H9 (cell line): ENCODE measurements at places on chromosomes 6 and 20. TPM values are rescaled to one million over a fixed set of nuclear protein-coding genes. Genes with fewer than 3 reads are reported as not detected.

Gene SCP2D1
- total RNA-seq, result not detected in 2 replicates

Gene C20orf204
- total RNA-seq, result 1.3 and 2.2 TPM in 2 replicates

Gene RCAN2
- total RNA-seq, result 3.0 TPM in 2 replicates

Gene SCGN
- total RNA-seq, result not detected in 2 replicates

Gene SLC26A8
- 0.09 and 0.55 TPM in 2 replicates for total RNA-seq

Gene KCNB1
- total RNA-seq, result 0.42 and 0.68 TPM in 2 replicates

Gene TNNC2
- 3.1 and 4.6 TPM in 2 replicates for total RNA-seq

Gene POU3F2
- total RNA-seq, result 0.09 and 0.15 TPM in 2 replicates

Gene JAG1
- 54.0 and 58.1 TPM in 2 replicates for total RNA-seq

Gene GPR63
- 5.2 and 5.9 TPM in 2 replicates for total RNA-seq

Gene NXT1
- total RNA-seq, result 25.5 and 27.1 TPM in 2 replicates

Gene TP53TG5
- 0.59 TPM in 1 of 2 replicates, not detected in the other for total RNA-seq

Gene SEMG1
- 1.4 and 2.0 TPM in 2 replicates for total RNA-seq

Gene BEND6
- 1.4 and 2.3 TPM in 2 replicates for total RNA-seq

DNA sequence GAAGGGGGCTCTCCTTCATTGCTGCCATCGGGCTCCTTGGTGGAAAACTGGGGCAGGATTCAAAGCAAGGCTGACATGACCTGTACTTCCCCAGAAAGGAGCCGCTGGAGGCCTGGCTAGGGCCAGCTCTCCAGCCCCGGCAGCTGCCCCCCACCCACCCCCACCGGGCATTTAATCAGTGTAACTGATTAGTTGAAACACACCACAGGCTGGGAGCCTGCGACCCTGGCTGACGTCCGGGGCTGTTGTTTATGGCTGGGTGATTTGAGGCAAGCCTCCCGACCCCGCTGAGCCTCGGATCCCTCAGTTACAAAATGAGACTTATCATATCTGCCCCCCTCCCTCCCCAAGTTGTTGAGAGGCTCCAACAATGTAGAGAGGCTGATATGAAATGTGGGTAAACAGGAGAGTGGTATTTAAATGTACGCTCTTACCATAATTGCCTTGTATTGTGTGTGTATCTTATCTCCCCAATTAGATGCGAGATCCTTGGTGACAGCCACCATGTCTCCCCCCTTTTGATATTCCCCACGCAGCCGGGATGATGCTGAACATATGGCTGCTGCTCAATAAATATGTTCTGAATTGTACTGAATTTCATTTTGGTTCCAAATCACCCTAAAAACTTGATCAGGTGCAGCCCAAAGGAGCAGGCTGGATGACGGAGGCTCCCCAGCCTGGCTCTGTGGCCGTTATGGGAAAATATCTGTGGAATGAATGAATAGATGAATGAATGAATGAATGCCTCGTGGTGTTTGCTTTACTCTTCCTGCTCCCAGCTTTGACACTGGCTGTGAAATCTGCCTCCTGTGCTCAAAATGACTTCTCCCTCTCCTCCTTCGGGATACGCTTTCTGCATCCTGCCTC, 31.8 kb upstream of the APCDD1L start:
- peak; percentile 7 for DNase-seq
- no peaks in the 10 kb centered on the region; the same call in 1 of the 2 replicates for H3K27me3 ChIP-seq
- H3K4me1 ChIP-seq, result no peaks in the 10 kb centered on the region
- no peak overlapping the region for H3K27ac ChIP-seq
- no peaks in the 10 kb centered on the region for H3K36me3 ChIP-seq

- no peak overlapping the region for H3K4me3 ChIP-seq
- DNase-seq, result no peak
- H3K27ac ChIP-seq, result no peak overlapping the region
- no peaks in the 10 kb centered on the region for H3K4me1 ChIP-seq
- no peaks in the 10 kb centered on the region for H3K27me3 ChIP-seq
Measured at GRCh38 chr6:34650823-34651222, 45.7 kb downstream of the ILRUN start.

- no peaks in the 10 kb centered on the region; the same call in 1 of the 2 replicates for H3K4me1 ChIP-seq
- H3K4me3 ChIP-seq, result no peak overlapping the region
- H3K36me3 ChIP-seq, result peaks cover 57% of the 10 kb centered on the region
- DNase-seq, result no peak
- no peaks in the 10 kb centered on the region for H3K27me3 ChIP-seq
Measured at GRCh38 chr6:148530976-148531375, 188.3 kb downstream of the SASH1 start.

GRCh38 chr20:53512076-53512475, 81.6 kb downstream of the ZNF217 start:
- DNase-seq, result no peak
- no peak overlapping the region for H3K27ac ChIP-seq

- H3K36me3 ChIP-seq, result no peaks in the 10 kb centered on the region
- DNase-seq, result peak; percentile 62
- peak overlapping the region; percentile 63 for H3K4me3 ChIP-seq
- H3K4me1 ChIP-seq, result no peaks in the 10 kb centered on the region
Measured at GRCh38 chr6:69866770-69867638, 648 bp downstream of the COL19A1 start.

DNA sequence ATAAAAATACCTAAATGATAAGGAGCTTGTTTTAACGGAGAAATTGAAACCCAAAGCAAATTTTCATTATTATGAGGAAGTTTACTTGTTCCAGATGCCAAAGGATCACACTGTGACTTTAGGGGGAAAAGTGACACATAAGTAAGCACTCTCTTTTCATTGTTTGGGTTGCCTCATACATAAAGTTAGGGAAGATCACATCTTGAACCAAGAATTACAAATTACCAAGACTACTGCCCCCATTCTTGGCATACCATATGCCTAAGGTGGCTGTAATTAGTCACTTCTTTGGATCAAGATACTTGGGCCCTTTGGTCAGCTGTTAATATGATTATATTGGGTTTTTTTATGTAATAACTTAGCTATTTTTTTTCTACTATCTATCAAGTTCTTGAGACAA, 269.0 kb downstream of the COL12A1 start:
- DNase-seq, result no peak
- H3K4me1 ChIP-seq, result no peaks in the 10 kb centered on the region; the same call in 1 of the 2 replicates
- H3K4me3 ChIP-seq, result no peak overlapping the region

DNA sequence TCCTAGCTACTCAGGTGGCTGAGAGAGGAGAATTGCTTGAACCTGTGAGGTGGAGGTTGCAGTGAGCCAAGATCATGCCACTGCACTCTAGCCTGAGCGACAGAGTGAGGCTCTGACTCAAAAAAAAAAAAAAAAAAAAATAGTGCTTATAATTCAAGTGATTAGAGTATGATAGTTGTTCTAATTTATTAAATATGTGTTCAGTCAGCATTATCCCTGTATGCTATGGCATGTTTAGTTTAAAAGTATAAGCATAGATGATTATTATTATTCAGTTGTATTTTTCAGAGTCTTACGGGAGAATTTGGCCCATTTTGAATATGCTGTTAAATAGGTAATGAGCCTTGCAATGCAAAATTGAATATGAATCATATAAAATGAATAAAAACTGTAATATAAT, 64.8 kb downstream of the UBR2 start:
- DNase-seq, result no peak
- no peaks in the 10 kb centered on the region for H3K27me3 ChIP-seq
- no peak overlapping the region for H3K4me3 ChIP-seq

GRCh38 chr6:156630613-156631302, 146.4 kb upstream of the ARID1B start:
- no peaks in the 10 kb centered on the region for H3K27me3 ChIP-seq
- no peak overlapping the region for H3K27ac ChIP-seq
- H3K4me1 ChIP-seq, result no peaks in the 10 kb centered on the region

GRCh38 chr20:62663145-62664018, 21.1 kb downstream of the SLCO4A1 start:
- no peak overlapping the region for H3K4me3 ChIP-seq
- H3K27ac ChIP-seq, result no peak overlapping the region
- DNase-seq, result no peak
- H3K27me3 ChIP-seq, result no peaks in the 10 kb centered on the region
- no peaks in the 10 kb centered on the region for H3K4me1 ChIP-seq

- no peak overlapping the region for H3K27ac ChIP-seq
- H3K4me1 ChIP-seq, result no peaks in the 10 kb centered on the region
- no peaks in the 10 kb centered on the region for H3K27me3 ChIP-seq
- H3K36me3 ChIP-seq, result peaks cover 5% of the 10 kb centered on the region; the same call in 1 of the 3 replicates
- DNase-seq, result no peak
Measured at GRCh38 chr20:12882832-12883506, 125.8 kb upstream of the SPTLC3 start.

DNA sequence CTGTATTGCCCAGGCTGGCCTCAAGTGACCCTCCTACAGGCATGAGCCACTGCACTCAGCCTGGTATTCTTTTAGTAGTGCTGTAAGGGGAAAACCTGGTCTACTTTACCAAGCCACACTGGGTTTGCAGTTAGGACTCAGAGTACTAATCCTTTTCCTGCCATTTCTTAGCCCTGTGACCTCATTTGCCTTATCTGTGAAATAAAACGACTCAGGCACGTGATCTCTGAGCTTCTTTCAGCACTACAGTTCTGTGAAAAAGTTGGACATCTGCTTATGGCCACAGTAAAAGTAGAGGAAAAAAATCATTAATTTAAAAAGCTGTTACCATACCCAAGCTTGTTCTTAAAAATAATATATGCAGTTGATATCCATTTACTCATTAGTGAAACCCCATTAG, 1007.5 kb downstream of the KIF16B start:
- no peaks in the 10 kb centered on the region for H3K36me3 ChIP-seq
- peaks cover 6% of the 10 kb centered on the region; the same call in 1 of the 2 replicates for H3K4me1 ChIP-seq
- no peak overlapping the region for H3K4me3 ChIP-seq
- no peak overlapping the region for H3K27ac ChIP-seq
- no peak for DNase-seq

DNA sequence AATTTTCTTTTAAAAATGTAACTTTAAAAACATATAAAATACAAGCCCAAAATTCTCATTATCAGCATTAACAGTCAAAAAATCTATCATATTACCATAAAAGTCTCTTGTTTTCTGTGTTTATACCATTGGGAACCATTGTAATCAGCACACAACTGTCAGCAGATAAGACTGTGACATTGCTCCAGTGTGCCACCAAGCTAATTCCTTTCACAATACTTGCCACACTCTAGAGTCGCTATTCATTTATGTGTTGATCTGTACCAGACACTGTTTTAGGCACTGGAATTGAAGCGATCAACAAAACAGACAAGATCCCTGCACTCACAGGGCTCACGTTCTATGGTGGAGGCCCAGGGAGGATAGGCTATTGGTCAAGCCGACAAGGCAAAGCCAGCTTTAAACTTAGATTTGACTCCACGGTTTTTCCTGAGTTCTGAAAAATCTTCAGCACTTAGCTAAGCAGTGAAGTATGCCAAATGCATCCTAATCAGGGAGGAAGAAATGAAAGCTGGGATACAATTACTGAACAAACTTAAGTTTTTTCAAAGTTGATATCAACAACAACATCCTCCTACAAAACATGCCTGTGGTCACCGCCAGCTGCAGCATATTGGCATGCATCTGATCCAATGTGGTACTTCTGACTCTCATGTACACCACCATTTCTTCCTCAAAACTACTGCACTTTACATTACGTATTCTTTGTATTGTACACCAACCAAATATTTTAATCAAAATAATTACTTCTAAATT, 60.5 kb downstream of the GMDS start:
- no peak for DNase-seq
- H3K27me3 ChIP-seq, result no peaks in the 10 kb centered on the region
- no peak overlapping the region for H3K4me3 ChIP-seq
- H3K36me3 ChIP-seq, result no peaks in the 10 kb centered on the region

GRCh38 chr6:160239929-160240690, 18.5 kb downstream of the SLC22A2 start:
- no peaks in the 10 kb centered on the region for H3K27me3 ChIP-seq
- H3K27ac ChIP-seq, result peak overlapping the region; percentile 49
- peaks cover 7% of the 10 kb centered on the region; the same call in 1 of the 2 replicates for H3K4me1 ChIP-seq
- no peak for DNase-seq
- no peak overlapping the region for H3K4me3 ChIP-seq

DNA sequence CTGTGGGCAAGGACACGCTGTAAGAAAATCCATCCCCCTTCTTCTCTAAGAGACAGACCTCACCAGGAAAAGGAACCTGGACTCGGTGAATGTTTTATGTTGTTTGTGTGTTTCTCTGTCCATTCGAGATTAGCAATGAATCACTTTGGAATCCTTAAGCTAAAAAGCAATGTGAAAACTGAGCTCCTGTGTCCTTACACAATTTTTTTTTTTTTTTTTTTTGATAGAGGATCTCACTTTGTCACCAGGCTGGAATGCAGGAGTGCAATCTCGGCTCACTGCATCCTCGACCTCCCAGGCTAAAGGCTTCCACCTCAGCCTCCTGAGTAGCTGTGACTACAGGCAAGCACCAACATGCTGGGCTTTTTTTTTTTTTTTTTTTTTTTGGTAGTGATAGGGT, 32.1 kb downstream of the BFSP1 start:
- no peaks in the 10 kb centered on the region for H3K4me1 ChIP-seq
- no peak overlapping the region for H3K4me3 ChIP-seq
- H3K36me3 ChIP-seq, result peaks cover 7% of the 10 kb centered on the region
- H3K27ac ChIP-seq, result no peak overlapping the region
- no peaks in the 10 kb centered on the region; the same call in 1 of the 2 replicates for H3K27me3 ChIP-seq
- no peak for DNase-seq

- no peak overlapping the region for H3K27ac ChIP-seq
- no peak overlapping the region for H3K4me3 ChIP-seq
- H3K36me3 ChIP-seq, result peaks cover 15% of the 10 kb centered on the region; the same call in 2 of the 3 replicates
- no peak for DNase-seq
- no peaks in the 10 kb centered on the region for H3K27me3 ChIP-seq
Measured at GRCh38 chr20:31803552-31804291, 15.4 kb upstream of the MYLK2 start.

- no peaks in the 10 kb centered on the region for H3K27me3 ChIP-seq
- DNase-seq, result peak; percentile 69
- no peak overlapping the region for H3K4me3 ChIP-seq
Measured at GRCh38 chr6:169371344-169372127, 117.9 kb upstream of the THBS2 start.

DNA sequence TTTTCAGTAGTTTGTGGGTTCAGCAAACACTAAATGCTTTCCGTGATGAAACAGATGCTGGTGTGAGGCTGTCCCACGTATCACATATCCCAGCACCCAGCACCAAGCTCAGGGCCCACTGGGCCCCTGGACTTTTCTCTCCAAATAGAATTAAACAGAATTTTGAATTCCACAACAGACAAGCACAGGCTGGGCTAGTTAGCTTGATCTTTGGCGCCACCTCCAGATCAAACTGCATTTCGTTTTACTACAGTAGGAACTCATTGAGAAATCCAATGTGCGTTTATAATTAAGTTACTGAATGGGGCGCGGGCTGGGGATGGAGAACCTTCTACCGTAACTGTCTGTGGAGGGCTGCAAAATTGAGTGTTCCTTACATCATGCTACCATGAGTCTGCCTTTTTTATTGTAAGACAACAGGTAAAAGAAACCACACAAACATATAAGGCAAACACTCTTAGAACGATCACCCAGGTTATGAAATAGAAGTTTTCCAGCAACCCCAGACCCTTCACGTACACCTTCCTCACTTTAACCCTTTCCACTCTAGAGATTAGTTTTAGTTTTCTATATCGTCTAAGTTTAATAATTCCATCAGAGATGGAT, 107.8 kb downstream of the ZFP64 start:
- no peaks in the 10 kb centered on the region for H3K27me3 ChIP-seq
- DNase-seq, result peak; percentile 57
- H3K36me3 ChIP-seq, result peaks cover 32% of the 10 kb centered on the region
- H3K27ac ChIP-seq, result no peak overlapping the region
